ENCODE measurements at places on chromosomes 4 and X. TPM values are rescaled to one million over a fixed set of nuclear protein-coding genes. Genes with fewer than 3 reads are reported as not detected.

Gene YY2
- 4.7 TPM for total RNA-seq

Gene CXCL6
- total RNA-seq = 35.3 TPM

Gene KLF8
- 0.18 TPM for total RNA-seq

Gene SLC39A8
- total RNA-seq = 1.5 TPM

Gene PDLIM5
- total RNA-seq = 324 TPM

Gene PCDH18
- total RNA-seq = 69.3 TPM

Data from osteocyte (in vitro differentiated cells).